ENCODE measurements at places on chromosomes 16 and 17. TPM values are rescaled to one million over a fixed set of nuclear protein-coding genes. Genes with fewer than 3 reads are reported as not detected.
A peak's percentile ranks its signal among the peaks of the same experiment; 100 is the strongest.

TBX4 gene
- 0.02 TPM for polyA plus RNA-seq

DNA sequence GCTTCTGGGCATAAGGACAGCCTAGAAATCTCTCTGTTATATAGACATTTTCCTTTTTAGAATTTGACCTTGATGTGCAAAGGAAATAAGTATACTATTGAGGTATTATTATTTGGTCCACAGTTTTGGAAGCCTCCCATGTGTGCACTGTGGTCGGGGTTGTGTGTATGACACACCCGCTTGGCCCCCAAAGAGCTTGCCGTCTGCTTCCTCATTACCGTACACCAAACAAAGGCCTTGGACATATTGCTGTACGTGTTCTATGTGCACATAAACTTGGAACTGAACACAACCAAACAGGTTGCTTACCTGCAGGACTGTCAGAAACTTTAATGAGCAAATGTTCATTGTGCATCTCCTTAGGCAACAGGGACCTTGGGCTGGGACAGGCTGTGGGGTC is 38.2 kb downstream of the METRNL start:
- H3K27ac ChIP-seq = no peak overlapping the region
- H3K4me1 ChIP-seq = no peaks in the 10 kb centered on the region
- peaks cover 17% of the 10 kb centered on the region for H3K27me3 ChIP-seq
- DNase-seq = no peak
- H3K4me3 ChIP-seq = no peak overlapping the region

PDILT gene
- polyA plus RNA-seq = not detected

DNA sequence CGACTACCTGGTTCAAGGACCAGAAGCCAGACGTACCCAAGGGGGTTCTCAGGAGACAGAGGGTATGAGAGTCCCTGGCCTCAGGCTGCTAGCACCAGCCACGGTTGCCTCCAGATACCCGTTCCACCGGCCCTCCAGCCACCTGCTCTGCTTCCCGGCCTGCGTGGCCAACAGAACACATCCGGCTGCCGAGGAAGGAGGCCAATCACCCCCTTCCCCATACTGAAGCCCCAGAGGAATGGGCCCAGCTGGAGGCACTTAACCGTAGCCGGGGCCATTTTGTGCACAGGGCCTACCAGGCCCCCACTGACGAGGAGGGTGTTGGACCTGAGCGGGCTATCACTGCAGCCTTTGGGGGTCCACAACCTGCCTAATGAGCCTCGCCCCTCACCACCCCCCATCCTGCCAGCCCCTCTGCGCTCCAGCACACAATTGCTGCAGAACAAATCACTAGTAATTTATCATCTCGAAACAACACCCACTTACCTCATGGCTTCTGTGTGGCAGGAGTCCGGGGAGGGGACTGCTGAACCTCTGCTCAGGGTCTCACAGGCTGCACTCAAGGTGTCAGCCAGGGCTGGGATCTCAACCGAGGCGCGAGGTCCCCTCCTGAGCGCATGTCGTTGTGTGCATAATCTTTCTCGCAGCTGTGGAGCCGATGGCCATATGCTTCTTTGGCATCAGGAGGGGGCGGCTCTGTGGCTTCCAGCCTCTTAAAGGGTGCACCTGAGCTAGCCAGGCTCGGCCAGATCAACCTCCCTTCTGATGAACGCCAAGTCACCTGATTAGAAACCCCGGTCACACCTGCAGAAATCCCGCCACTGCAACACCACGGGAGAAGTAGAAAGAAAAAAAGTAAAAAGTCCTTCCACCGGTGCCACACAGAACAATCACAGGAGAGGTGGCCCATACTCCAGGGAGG is 10.1 kb upstream of the KREMEN2 start:
- no peak overlapping the region for H3K4me3 ChIP-seq
- no peaks in the 10 kb centered on the region for H3K4me1 ChIP-seq
- no peak for DNase-seq
- H3K27ac ChIP-seq = no peak overlapping the region
- no peaks in the 10 kb centered on the region for H3K36me3 ChIP-seq
- H3K27me3 ChIP-seq = peaks cover 3% of the 10 kb centered on the region

CACNG3 gene
- not detected for polyA plus RNA-seq

DNA sequence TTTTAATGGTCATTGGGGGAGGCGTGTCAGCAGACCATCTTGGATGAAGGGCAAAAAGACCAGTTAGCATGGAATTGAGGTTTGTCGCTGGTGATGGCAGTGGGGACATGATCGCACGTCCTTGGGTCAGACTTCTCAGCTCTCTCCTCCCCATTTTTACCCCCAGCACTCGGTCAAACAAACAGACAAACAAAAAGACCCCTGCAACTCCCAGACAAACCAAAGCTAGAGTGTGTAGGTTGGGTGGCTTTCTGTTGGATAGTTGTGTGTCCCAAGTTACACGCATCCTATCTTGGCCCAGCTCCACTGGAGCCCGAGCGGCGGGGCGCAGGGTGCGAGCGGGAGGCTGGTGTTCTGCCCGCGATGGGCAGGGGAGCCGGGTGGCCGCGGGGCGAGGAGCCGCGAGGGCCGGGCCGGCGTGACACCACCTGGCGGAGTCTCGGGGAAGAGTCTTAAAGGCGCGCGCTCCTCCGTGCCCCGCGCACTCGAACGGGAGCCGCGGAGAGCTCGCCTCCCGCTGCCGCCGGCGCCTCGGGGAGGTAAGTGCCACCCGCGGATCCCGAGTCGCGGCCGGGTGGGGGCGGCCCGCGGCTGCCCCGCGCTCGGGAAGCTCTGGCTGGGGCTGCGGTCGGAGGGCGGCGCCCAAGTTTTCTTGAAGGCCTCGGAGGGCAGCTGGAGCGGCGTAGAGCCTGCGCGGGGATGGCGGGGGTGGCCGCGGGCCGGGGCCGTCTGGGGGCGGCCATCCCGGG is 18.5 kb upstream of the NTN1 start:
- no peak overlapping the region for H3K4me3 ChIP-seq
- no peaks in the 10 kb centered on the region for H3K4me1 ChIP-seq
- H3K27me3 ChIP-seq = peaks cover 30% of the 10 kb centered on the region
- DNase-seq = peak; percentile 43

DNA sequence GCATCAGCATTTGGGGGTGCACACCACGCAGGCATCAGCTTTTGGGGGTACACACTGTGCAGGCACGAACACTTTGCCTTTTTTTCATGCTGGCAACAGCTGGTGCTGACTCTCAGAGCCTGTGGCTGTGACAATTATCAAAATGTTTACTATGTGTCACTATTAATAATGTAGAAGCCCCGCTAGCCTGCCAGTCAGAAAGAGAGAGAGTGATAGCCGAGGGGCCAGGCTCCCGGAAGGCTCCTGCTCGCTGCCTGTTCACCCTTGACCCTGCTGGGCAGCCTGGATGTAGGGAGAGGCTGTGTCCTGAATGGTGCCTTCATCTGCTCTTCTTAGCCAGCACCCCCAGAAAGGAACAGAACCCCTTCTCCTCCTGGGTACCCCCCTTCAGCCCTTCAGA is 61.9 kb downstream of the SDK2 start:
- H3K4me3 ChIP-seq = no peak overlapping the region
- peaks cover 12% of the 10 kb centered on the region for H3K4me1 ChIP-seq
- no peak for DNase-seq

GHDC gene
- polyA plus RNA-seq = 18.0 TPM

DNA sequence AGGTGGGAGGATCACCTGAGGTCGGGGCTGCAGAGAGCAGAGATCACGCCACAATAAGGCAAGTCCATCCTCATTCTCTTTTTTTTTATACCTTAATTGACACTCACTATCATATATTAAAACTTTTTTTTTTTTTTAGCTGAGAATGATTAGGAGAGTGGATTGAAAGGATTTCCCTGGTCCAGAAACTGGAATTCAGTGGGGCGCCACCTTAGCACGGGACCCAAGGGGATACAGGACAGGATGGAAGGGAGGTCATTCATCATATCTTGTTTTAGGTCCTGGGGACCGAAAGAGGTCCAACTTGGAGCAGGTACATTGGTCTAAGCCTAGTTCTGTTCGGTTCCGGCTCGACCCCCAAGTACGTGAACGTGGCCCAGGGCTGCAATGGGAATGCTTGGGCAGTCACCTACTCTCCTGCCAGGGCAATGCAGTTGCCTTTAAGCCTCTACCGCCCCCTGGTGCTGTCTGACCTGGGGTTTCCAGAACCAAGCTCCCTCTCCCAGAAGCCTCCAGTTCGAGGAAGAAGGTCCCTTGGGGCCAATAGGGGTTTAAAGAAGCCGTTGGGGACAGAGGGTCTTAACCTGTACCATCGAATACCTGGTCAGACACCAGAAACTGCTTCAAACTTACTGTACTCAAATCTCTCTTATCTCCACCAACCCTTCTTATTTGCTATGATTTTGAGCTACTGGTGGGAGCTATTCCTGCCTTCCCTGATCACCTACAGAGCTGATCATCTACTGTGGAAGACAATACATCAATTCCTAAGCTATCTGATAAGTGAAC is 19.9 kb upstream of the GPATCH8 start:
- no peaks in the 10 kb centered on the region for H3K4me1 ChIP-seq
- H3K27me3 ChIP-seq = no peaks in the 10 kb centered on the region

SPAG9 gene
- polyA plus RNA-seq = 32.1 TPM

- peak overlapping the region; percentile 55 for H3K27ac ChIP-seq
- peaks cover 13% of the 10 kb centered on the region for H3K36me3 ChIP-seq
- peaks cover 14% of the 10 kb centered on the region for H3K4me1 ChIP-seq
- no peak overlapping the region for H3K4me3 ChIP-seq
- no peaks in the 10 kb centered on the region for H3K27me3 ChIP-seq
These were observed 58.2 kb downstream of the CYB5D2 start for GRCh38 chr17:4201226-4201625.

DNA sequence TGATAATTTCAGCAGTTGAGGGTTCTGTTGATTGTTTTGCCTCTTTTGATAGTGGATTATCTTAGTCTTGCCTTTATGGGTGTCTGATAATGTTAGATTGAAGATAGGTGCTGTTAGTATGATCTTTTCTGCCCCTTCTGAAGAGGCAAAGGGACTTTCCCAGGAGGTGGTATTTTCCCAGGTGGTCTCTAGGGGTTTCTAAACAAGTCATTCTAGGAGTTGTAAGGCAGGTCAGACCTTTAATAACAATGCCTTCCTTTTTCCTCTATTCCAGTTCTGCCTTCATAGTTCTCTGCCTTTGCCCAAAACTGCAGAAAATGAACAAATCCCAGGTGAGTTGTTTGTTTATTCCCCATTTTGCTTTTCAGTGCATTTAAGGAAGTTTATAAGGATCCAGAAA is 4.3 kb downstream of the ZFP1 start:
- H3K36me3 ChIP-seq = peaks cover 10% of the 10 kb centered on the region
- no peaks in the 10 kb centered on the region for H3K4me1 ChIP-seq
- H3K27ac ChIP-seq = no peak overlapping the region

JUP gene
- 13.0 TPM for polyA plus RNA-seq

ZFPM1 gene
- polyA plus RNA-seq = 1.2 TPM

GRCh38 chr17:10099051-10099571 is 99.3 kb downstream of the GAS7 start:
- H3K27ac ChIP-seq = no peak overlapping the region
- no peaks in the 10 kb centered on the region for H3K27me3 ChIP-seq
- no peak for DNase-seq
- H3K36me3 ChIP-seq = no peaks in the 10 kb centered on the region

GRCh38 chr16:68592466-68593337 is 52.4 kb upstream of the CDH3 start:
- no peaks in the 10 kb centered on the region for H3K36me3 ChIP-seq
- no peaks in the 10 kb centered on the region for H3K4me1 ChIP-seq
- no peak overlapping the region for H3K4me3 ChIP-seq
- DNase-seq = no peak
- H3K27ac ChIP-seq = no peak overlapping the region

MAF gene
- 0.37 TPM for polyA plus RNA-seq

CCDC102A gene
- 17.5 TPM for polyA plus RNA-seq

GRCh38 chr17:61750656-61751055 is 112.7 kb downstream of the BRIP1 start:
- DNase-seq = no peak
- no peaks in the 10 kb centered on the region for H3K27me3 ChIP-seq
- H3K4me3 ChIP-seq = no peak overlapping the region
- no peak overlapping the region for H3K27ac ChIP-seq
- peaks cover under 1% of the 10 kb centered on the region for H3K4me1 ChIP-seq

- no peaks in the 10 kb centered on the region for H3K4me1 ChIP-seq
- no peak overlapping the region for H3K4me3 ChIP-seq
- no peaks in the 10 kb centered on the region for H3K36me3 ChIP-seq
- no peak overlapping the region for H3K27ac ChIP-seq
- peaks cover 18% of the 10 kb centered on the region for H3K27me3 ChIP-seq
These were observed 823 bp upstream of the NOTUM start for GRCh38 chr17:81961521-81962498.

ENO3 gene
- 32.5 TPM for polyA plus RNA-seq

GRCh38 chr16:52407778-52408177 is 139.2 kb downstream of the TOX3 start:
- H3K27me3 ChIP-seq = no peaks in the 10 kb centered on the region
- no peak overlapping the region for H3K27ac ChIP-seq
- no peak overlapping the region for H3K4me3 ChIP-seq
- no peaks in the 10 kb centered on the region for H3K36me3 ChIP-seq

DNA sequence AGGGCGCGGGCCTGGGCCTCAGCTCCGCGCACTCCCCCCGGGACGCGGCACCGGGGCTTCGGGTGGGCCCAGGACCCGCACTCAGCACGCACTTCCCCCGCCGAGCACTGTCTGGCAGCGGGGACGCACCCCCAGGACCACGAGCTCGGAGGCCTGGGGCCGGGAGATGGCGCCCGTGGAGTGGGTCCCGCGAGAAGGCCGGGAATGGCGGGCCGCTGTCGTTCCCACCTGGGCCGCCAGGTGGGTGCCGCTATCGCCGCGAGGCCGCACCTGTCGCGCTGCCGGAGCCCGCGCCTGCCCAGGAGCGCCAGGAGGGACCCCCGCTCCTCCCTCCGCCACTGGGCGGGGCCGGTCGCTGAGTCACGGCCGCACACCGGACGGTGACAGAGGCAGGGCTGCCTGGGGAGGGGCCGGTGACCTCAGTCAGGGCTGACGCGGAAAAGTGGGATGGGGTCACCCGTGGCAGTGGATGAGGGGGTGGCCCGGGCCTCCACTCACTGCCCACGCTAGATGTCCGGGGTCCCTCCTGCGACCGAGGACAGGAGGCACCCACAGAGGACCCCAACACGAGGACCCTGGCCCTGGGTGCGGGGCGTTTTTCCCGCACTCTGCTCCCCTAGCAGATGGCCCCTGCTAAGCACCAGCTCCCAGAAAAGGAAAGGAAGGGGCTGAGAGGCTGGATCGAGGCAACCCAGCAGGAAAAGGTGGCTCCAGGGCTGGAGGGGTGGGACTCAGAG is 6.9 kb upstream of the ACTG1 start:
- no peak overlapping the region for H3K27ac ChIP-seq
- DNase-seq = no peak
- H3K36me3 ChIP-seq = peaks cover 3% of the 10 kb centered on the region
- no peak overlapping the region for H3K4me3 ChIP-seq
- H3K27me3 ChIP-seq = no peaks in the 10 kb centered on the region

PRSS27 gene
- 7.7 TPM for polyA plus RNA-seq

TP53TG3D gene
- polyA plus RNA-seq = 4.1 TPM

DNA sequence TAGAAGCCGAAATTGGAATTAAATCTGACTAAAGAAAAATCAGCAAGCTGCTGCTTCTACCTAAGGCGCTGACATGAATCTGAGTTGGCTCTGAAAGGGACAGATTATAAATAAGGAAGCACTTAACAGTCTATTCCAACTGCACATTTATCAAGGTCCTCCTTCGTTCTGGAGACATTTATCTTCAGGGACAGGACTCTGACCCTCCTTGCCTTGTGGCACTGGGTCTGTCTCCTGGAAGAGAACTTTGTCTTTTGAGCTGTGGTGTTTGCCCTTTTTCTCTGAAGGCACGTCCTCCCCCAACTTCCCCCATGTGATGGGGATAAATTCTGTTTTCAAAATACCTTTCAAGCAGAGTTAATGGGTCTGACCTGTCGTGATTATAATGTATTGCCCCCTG is 47.0 kb upstream of the MARCHF10 start:
- H3K4me3 ChIP-seq = no peak overlapping the region
- no peaks in the 10 kb centered on the region for H3K36me3 ChIP-seq
- DNase-seq = no peak
- no peak overlapping the region for H3K27ac ChIP-seq
- no peaks in the 10 kb centered on the region for H3K4me1 ChIP-seq
